ENCODE measurements at places on chromosomes 16 and 17. TPM values are rescaled to one million over a fixed set of nuclear protein-coding genes. Genes with fewer than 3 reads are reported as not detected.

ITGAX gene
- polyA plus RNA-seq: 0.30 TPM

GPR179 gene
- polyA plus RNA-seq: 0.13 TPM

PIK3R5 gene
- 1.4 TPM for polyA plus RNA-seq

- no peak for DNase-seq
These were observed 2.2 kb upstream of the GFAP start for GRCh38 chr17:44917456-44917855.

- no peak for DNase-seq
These were observed 20.7 kb downstream of the CTU2 start for GRCh38 chr16:88726981-88727380.

ABI3 gene
- 5.1 TPM for polyA plus RNA-seq

GRCh38 chr17:27985736-27986399, 56.6 kb upstream of the NLK start:
- no peak for DNase-seq

P2RX1 gene
- polyA plus RNA-seq: 1.5 TPM

GRCh38 chr17:75131278-75132017, at the start of gene NT5C:
TSS of gene NT5C (minus strand) at chr17:75131742. CDS start at chr17:75131707, 35 bp downstream.
- peak; percentile 82 for DNase-seq

DNA sequence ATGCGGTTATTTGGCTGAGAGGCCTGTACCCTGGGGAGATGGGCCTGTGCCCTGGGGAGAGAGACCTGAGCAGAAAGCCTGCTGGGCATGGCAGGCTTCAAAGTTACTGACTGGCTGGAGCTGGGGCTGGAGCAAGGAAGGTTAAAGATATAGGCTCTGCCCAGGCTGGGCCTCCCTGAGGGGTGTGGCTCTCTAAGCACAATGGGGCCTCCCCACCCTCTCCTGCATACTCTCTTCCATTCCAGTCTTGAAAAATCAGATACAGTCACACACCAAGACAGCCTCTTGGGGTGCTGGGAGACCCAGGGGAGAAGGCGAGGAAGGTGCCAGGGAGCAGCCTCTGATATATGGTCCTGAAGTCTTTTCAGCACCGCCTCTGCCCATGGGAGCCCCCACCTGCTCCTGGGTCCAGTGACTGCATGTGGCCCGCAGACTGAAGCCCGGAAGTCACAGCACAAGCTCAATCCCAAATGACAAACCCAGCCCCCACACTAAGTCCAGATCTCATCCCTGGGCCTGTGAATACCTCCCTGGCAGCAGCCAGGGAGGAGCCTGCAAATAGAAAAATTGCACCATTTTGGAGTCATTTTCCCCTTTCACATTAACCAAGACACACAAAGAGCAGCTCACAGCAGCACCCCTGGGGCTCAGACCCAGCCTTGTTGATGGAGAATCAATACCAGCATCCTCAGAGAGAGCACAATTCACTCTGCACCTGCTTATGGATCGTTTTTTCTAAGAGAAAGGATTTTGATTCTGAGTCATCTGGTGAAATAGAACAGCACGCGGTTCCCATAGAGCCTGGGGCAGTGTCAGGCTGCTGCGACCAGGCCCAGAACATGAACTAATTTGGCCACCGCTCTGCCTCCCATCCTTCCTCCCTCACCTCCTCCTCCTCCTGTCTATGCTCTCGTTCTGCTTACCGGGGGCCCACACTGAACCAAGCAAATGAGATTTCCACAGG, 25.6 kb upstream of the CACNG1 start:
- DNase-seq: no peak

CNGB1 gene
- polyA plus RNA-seq: 0.08 TPM

CFAP52 gene
- 2.6 TPM for polyA plus RNA-seq

- DNase-seq: no peak
These were observed 20.6 kb downstream of the DNAAF1 start for GRCh38 chr16:84165746-84166145.

GP1BA gene
- polyA plus RNA-seq: 3.1 TPM

DNA sequence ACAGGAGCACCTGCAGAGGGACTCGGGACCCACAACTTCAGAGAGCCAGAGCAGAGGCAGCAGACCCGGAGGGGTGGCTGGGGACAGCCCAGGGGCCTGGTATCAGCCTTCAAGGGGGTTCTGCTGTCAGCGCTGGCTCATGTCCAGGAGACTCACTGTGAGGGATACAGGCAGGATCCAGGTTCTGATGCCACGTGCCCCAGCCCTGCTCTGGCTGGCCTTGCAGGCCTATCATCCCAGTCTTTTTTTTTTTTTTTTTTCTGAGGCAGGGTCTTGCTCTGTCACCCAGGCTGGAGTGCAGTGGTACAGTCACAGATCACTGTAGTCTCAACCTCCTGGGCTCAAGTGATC, 9.0 kb upstream of the MTSS2 start:
- no peak for DNase-seq

DNA sequence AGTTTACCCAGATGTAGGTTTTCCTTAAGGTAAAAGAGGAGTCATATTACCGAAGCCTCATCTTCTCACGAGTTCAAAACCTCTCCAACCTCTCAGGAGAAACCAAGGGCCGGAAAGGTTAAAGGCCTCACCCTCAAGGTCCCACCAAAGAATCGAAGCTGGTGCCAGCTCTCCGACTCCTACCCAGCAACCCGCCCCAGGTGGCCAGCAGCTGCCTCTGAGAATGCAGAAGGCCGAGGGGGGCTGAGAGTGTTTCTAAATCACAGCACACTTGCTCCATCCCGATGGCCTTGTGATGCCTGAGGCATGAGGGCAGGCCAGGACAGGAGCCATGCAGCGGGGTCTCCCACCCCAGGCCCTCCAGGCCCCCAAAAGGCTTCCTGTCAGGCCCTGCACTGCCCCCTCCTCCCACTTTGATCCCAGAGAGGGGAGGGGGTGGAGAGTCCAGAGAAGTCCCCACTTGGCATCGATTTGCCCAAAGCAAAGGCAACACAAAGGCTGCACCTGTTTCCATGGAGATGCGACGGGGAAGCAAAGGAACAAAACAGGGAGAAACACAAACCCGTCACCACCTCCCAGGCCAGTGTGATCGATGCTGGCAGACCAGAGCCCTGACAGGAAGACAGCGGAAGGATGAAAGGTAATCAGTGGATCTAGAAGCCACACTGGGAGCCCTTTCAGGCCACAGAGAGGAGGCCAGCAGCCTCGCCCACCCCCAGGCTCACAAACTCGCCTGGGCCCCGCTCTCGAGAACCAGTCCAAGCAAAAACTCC, 39.0 kb downstream of the CUEDC1 start:
- DNase-seq: no peak

GRCh38 chr16:71600822-71601221, 23.9 kb upstream of the TAT start:
- no peak for DNase-seq

- DNase-seq: no peak
These were observed 7.0 kb downstream of the IL34 start for GRCh38 chr16:70653406-70653805.

- DNase-seq: no peak
These were observed 10.2 kb downstream of the NOG start for GRCh38 chr17:56603486-56604238.

GRCh38 chr17:19654896-19655295, 6.3 kb downstream of the ALDH3A2 start:
- DNase-seq: no peak

OTOP2 gene
- polyA plus RNA-seq: not detected

DNA sequence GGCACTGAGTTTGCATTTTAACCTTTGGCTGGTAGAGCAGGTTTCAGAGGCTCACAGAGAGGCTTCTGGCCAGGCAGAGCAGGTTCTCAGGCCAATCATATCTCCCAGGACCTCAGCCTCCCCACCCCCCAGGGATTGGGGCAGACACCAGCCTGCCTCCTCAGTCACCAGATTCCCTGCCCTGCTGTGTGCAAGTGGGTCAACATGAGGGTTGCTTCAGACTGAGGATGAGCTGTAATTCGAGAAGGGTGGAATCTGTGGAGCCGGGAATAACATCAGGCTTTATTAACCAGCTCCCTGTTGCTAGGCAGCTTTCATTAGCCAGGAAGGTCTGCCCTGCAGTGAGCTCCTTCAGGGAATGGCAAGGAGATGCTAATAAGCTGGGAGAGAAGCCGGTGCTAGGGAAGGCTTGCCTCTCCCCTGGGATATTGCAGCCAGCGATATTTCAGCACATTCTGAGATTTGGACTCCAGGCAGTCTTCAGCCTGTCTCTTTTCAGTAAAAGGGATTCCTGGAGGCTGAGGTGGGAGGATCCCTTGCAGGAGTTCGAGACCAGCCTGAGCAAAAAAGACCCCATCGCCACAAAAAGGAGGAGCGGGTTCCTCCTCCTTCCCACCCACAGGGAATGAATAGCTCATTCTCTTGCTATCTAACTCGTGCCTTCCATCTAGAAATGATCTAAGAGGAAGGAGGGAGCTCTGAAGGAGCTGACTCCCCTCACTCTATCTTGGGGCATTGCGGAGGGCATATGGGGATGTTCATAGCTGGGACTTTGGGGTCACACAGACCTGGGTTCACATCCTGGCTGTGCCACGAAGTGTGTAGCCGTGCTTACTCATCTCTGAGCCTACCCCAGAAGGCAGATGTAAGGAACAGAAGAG, 10.7 kb downstream of the SGSM2 start:
- DNase-seq: peak; percentile 49

KRTAP4-4 gene
- polyA plus RNA-seq: not detected

SYCE1L gene
- 1.8 TPM for polyA plus RNA-seq

GRCh38 chr17:57782647-57783337, 37.7 kb upstream of the CCDC182 start:
- no peak for DNase-seq

DNA sequence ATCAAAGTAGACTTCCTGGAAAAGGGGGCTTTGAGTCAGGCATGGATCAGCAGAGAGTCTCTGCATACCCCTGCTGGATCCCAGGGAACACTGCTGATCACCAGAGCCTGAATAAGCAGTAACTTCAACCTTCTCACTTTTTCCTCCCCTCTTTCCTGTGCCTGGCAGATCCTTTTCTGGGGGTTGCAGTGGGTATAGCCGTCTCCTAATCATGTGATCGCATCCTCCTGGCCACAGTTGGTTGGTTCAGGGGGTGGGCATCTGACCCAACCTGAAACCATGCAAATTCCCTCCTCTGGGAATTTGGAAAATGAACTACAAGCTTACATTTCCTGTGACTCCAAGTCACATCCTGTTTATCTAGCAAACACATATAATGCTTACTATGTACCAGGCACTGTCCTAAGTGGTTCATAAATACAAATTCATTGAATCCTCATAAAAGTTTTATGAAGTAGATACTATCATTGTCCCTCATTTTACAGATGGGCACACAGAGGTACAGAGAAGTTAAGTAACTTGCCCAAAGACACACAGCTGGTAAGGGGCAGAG, 120.3 kb downstream of the AXIN2 start:
- DNase-seq: no peak

DNA sequence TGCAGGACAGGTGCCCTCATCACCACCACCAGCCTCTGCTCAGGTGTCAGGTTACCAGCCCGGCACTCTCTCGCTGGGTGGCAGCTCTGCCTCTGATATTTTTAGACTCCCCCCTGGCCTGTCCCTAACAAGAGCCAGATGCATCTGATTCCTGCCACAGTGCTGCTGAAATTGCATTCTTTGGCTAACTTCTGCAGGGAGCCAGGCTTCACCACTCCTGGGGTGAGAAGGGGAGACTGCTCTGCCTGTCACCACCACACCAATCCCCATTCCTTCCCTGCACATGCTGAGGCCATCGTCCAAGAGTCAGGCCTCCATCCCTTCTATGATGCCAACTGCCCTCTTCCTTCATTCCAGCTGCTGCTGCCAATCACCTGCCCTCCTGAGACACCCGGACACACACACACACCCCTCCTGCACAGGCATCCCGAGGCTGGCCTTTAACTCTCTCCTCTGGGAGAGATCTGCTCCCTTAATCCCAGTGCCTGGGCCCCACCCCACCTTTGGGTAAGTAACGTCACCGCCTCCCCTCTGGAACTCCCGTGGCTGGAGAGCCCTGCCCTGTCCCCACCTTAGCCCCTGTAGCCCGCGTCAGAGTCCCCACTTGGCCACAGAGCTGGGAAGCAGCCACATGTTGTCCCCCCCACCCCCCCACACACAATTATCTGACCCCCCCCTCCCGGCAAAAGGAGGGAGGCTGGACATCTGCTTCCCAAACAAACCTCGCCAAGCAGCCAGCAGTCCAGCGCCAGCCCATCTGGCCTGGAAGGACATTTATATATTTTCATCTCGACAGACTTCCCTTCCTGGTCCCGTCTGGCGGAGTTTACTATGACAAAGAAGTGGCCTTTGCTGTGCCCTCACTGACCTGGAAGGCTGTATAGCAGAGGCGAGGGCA, 2.8 kb downstream of the EMP2 start:
- DNase-seq: no peak

DNA sequence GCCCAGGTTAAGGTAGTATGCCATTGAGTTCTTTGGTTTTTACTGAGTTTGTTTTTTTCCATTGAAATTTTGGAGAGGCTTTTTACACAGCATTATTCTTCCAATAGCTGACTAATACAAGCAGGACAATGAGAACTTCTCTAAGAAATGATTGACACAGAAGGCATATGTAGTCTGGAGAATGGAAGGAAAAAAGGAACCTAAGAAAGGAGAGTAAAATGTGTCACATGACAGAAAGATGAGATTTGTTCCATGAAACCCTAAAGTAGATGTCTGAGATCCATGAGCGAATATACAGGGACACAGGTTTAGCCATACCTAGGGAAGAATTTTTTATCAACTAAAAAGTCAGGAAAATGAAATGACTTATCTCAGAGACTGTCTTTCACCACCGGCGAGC, 80.7 kb downstream of the AKAP1 start:
- no peak for DNase-seq

BCO1 gene
- polyA plus RNA-seq: 2.7 TPM

GRCh38 chr17:30906101-30906911, at the start of gene TEFM:
TSS of gene TEFM (minus strand) at chr17:30906238. CDS start at chr17:30906198, 40 bp downstream.
- peak; percentile 87 for DNase-seq

SPATA22 gene
- not detected for polyA plus RNA-seq

SLC5A10 gene
- polyA plus RNA-seq: 0.48 TPM

- DNase-seq: no peak
These were observed 87.5 kb downstream of the SEC14L1 start for GRCh38 chr17:77228241-77228752.

DNA sequence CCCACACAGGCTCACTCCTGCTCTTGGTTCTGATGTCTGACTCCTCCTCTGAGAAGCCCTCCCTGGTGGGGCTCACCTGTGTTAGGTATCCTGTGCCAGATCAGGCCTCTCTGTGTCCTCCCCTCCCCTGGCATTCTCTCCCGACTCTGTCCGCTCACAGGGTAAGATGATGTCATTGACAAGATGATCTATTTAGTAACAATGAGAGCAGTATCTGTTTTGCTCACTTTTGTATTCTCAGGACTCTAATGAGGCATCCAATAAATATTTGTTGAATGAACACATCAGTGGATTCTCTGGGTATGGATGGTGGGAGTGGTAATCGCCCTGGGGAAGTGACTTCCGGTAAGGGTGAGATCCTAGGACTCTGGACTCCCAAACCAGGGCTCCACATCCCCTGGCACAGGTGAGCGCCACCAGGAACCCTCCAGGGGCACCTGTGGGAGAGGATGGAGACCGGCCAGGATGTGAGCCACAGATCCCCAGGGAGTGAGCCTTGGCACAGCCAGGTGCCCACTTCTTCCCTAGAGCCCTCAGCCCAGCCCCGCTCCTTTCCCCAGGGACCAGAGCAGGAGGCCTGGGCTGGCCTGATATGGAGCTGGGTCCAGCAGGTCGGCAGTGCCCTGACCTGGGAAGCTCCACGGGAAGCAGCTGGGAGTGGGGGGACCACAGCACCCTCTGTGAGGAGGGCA, 5.4 kb upstream of the HAP1 start:
- no peak for DNase-seq

GRCh38 chr16:87086156-87086555, 231.0 kb downstream of the C16orf95 start:
- DNase-seq: no peak

DUSP3 gene
- polyA plus RNA-seq: 59.7 TPM

KRTAP4-5 gene
- polyA plus RNA-seq: not detected

MT1F gene
- 84.1 TPM for polyA plus RNA-seq
